ENCODE measurements at places on chromosomes 6 and 20.

DNA sequence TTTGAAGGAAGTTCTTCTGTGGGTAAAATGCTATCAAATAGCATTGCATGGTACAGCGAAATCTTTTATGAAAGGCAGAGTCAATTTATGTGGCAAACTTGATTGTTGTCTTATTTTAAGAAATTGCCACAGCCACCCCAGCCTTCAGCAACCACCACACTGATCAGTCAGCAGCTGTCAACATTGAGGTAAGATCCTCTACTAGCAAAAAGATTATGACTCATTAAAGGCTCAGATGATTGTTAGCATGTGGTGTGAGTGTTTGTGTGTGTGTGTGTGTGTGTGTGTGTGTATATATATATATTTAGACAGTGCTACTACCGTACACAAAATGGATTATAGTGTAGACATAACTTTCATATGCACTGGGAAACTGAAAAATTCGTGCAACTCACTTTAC, 27.8 kb downstream of the LRRN4 start:
- DNase-seq, result no peak

GRCh38 chr6:5724911-5725310, 281.8 kb downstream of the NRN1 start:
- no peak for DNase-seq

GRCh38 chr20:36315545-36316351, 9.6 kb downstream of the DLGAP4 start:
- DNase-seq, result no peak

- no peak for DNase-seq
These were observed 528.9 kb downstream of the MAFB start for GRCh38 chr20:40160097-40160550.

DNA sequence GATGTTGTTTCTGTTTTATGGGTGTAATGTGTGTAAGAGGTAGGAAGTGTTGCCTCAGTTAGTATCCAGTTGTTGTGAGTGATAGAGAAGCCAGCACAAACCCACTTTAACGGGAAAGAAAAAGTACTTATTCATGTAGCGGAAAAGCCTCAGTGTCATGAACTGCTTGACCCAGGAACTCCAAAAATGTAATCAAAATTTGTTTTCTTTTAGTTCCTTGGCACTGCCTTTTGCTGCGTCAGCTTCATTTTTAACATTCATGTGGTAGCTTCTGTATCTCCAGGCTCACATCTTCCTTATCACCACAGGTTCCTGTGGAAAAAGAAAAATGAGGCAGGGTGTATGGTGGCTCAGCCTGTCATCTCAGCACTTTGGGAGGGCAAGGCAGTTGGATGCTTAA, 46.4 kb upstream of the CCDC28A start:
- DNase-seq, result no peak

GRCh38 chr6:12478921-12479320, 188.8 kb downstream of the EDN1 start:
- no peak for DNase-seq

DNA sequence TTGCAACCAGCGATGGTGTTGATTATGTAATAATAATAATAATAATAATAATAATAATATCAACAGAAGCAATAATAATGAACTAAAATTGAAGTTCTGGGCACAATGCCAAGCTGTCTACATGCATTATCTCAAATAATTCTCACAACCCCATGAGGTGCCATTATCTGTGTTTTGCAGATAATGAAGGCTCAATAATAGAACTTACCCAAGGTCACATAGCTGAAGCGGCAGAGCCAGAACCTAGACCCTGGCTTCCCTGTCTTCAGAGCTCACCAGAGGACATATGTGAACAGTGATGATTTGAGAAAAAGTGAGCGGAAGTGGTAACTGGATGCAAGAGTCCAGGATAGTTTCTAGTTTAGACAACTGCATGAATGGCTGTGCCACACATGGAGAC, 91.0 kb downstream of the HIVEP1 start:
- DNase-seq, result no peak

DNA sequence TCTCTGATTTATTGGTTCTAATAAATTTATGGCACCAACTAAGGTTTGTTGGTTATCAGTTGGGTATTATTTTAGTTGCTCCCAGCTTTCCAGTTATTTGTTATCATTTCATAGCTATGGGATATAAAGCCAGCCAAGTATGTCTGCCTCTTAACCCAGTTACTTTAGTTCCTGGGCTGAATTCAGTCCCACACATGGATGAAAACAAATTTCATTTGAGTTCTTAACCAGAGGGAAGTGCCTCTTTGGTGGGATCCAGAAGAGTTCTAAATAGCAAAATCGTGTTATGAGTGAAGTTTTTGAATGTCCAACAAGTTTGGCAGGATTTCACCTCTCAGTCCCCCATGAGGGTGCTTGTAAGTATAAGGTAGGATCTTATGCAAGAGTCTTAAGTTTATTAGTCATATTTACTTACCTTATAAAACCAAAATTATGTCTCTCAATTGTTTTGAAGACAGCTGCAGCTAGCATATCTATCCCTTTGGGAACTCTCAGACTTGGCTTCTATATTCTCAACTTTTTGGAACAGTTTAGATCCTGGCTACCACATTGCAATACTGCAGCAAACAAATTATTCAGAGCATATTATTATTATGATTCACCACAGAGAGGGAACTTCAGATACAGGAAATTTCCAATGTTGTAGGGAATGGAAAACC, 683.6 kb downstream of the BCKDHB start:
- DNase-seq, result no peak

- DNase-seq, result no peak
These were observed 50.1 kb downstream of the GRM4 start for GRCh38 chr6:34095741-34096140.

GRCh38 chr20:25237610-25238318, 10.1 kb upstream of the PYGB start:
- no peak for DNase-seq

- DNase-seq, result no peak
These were observed 85.2 kb upstream of the CCDC167 start for GRCh38 chr6:37584654-37585522.

GRCh38 chr6:170163405-170164170, 127.3 kb downstream of the DLL1 start:
- DNase-seq, result no peak

- DNase-seq, result no peak
These were observed 8.5 kb downstream of the SLC2A10 start for GRCh38 chr20:46717818-46718541.

- DNase-seq, result no peak
These were observed 63.9 kb downstream of the JARID2 start for GRCh38 chr6:15309611-15310283.

DNA sequence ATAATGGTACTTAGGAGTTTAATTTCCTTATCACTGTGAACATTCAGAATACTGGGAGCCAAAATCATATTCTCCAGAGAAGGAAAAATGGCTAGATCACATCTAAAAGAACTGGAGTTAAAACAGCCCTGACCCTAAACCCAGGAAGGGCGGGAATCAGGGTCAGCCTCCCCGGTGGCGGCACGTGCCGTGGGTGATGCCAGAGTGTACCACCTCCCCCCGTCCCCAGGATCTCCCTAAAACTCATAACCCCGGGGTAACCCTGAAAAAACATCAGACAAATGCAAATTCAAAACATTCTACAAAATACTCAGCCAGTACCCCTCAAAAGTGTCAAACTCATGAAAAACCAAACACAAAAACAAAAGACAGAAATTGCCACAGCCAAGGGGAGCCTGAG, 148.3 kb downstream of the DLL1 start:
- DNase-seq, result no peak
